RPMI7951 (cell line): ENCODE measurements at places on chromosomes 7 and 10.

DNA sequence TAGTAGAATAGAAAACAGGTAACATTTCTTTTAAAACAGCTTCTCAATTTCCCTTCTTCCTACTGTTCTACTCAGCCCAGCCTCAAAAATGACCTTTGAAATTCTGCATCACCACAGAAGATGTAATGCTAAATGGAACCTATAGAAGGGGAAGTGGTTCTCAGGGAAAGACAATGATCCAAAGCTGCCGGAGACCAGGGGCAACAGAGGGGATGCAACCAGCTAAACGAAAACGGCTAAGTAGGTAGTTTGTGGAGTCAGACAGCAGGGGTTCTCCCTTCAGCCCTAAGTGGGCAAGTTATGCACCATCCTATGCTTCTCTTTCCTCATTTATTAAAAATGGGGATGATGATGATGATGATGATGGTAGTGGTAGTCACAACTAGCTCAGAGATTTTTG, 214.3 kb downstream of the ELMO1 start:
- no peak for DNase-seq

- DNase-seq: peak; percentile 57
These were observed 238.4 kb upstream of the ZMIZ1 start for GRCh38 chr10:78830062-78830975.

DNA sequence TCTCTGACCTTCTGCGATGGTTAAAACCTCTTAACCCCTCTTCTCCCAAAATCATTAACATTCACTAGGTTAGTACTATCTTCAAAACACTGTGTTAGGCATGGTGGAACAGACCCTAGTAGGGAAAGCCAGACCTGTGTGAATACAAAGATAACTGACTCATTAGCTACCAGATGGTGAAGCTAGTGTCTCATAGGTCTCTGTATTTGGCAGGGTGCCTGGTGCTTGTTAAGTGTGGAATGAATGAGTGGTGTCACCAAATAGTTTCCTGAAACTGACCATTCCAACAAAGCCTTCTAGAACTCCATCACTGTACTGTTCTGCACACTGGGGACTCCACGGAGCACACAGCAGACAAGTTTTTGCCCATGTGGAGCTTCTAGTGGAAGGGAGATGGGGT, 27.7 kb upstream of the TM9SF3 start:
- peak; percentile 95 for DNase-seq

- DNase-seq: peak; percentile 11
These were observed at the start of gene CHRM2 for GRCh38 chr7:136868496-136869000. TSS of gene CHRM2 (plus strand) at chr7:136868652. CDS start at chr7:137014866, 146,214 bp downstream.

- no peak for DNase-seq
These were observed 31.4 kb downstream of the ZNF438 start for GRCh38 chr10:31000071-31000782.

GRCh38 chr7:143360788-143361551, 1.5 kb downstream of the FAM131B start:
- no peak for DNase-seq

- no peak for DNase-seq
These were observed 8.3 kb downstream of the RABGEF1 start for GRCh38 chr7:66748791-66749190.

DNA sequence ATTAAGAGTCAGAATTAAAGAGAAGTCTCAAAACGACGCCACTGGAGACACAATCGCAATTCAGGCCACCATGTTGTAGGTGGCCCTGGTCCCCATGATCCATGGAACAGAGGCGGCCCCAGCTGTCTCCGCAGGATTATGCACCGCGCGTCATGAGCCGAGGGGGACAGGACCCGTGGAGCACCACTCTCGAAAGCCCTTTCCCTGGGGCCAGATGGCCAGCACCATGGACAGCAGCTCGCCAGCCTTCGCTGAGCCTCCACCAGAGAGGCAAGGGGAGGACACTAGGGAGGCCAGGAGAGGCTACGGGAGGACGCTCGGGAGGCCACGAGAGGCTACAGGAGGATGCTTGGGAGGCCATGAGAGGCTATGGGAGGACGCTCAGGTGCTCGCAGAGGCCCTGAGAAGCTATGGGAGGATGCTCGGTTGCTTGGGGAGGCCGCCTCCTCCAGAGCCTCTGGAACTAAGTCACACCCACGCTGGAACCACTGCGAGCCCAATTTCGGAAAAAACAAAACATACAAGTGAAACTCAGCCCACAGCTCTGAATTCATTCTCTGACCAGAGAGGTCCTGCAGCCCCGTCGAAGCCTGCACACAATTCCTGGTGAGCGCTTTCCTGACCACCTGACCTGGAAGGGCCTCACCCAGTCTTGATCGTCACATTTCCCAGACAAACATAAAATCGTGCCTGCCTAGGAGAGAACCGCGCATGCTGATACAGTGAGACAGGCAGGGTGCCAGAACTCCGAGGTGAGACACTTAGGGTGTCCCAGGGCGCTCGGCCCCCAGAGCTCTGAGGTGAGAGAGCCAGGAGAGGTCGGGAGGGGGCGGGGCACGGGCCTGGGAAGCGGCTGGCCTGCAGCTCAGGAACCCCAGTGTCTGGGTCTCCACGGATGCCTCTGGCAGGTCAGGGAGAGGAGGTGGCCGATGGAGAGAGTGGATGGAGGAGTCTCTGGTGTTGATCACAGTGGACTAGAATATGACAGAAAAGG, 224.4 kb downstream of the PTPRN2 start:
- no peak for DNase-seq
